Peyer's patch (tissue), 4 donors: ENCODE measurements at places on chromosomes 6 and 20.
A peak's percentile ranks its signal among the peaks of the same experiment; 100 is the strongest.

- DNase-seq, result peak; percentile 30
These were observed 78.4 kb downstream of the GMPR start for GRCh38 chr6:16316741-16317251.

DNA sequence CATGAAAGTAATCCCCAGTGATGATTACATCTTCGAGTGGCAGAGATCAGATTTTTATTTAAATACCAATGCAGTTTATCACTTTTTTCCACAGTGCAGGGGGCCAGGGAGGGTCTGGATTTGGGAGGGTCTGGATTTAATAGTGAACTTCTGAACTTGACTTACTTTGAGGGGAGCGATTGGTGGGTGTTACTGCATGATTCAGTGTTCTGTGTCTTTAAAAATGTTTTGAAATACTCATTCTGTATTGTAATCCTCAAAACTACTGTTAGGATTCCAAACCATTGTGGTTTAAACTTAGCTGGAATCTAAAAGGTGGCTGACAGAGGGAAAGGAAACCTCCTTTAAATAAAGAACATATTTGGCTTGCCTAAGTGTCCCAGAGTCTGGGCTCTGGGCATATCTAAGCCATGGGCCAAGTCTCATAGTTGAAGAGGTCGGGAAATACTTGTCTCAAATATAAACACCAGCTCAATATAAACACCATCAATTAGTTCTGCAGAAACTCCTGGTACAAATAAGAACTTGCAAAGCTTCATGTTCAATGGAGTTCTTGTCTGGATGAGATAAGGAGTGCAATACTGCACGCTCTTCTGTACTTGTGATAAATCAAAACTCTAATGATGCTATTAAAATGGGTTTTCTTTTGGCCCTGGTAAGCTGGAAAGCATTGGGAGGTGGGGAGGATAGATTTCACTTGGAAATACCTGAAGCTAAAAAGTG lies 14.4 kb downstream of the JARID2 start:
- no peak for DNase-seq

- DNase-seq, result no peak
These were observed 20.5 kb downstream of the LAMA4 start for GRCh38 chr6:112233847-112234246.

DNA sequence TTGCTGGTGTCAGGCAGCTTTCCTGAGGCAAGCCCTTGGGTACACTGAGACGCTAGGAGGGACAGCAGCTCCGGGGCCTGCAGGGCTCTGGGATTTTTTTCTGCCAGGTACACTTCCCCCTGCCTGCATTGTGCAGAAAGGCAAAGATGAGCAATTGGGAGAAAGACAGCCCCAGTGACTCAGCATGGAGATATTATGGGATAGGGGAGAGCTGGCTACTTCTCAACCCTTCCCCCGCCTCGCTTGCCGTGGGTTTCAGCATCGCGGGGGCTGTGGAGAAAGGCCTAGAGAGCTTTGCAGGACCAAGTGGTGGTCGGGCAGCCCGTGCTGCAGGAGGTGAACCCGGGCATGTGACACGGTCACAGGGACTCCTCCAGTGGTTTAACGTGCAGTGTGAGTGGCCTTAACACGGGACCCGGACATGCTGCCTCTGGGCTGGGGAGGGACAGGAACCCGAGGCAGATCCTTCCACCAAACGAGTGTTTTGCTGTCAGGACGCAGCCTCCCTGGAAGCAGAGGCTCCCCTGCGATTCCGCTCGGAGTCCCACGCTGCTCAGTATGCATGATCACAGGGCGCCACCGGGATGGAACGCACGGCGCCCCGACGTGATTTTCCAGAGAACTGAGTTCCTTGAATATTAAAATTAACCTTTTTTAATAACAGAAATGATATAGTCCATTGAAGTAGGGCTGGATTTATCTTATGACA lies 139.9 kb downstream of the CDH4 start:
- DNase-seq, result no peak

DNA sequence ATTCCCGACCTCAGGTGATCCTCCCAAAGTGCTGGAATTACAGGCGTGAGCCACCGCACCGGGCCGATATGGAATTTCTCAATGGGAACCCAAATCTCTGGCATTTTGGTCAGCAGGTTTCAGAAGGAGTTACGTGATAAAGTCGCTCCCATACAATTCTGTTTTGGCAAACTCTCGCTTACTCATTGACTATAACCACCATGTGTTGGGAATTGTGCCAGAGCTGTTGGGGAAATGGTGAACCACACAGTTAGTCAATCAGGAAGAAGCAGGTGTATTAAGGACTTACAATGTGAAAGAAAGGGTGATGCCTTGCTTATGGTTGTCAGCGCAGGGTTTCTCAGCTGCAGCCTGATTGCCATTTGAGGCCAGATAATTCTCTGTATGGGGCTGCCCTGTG lies 410.5 kb downstream of the QKI start:
- DNase-seq, result no peak

GRCh38 chr6:44787254-44787834 lies 399.8 kb downstream of the CDC5L start:
- DNase-seq, result no peak

DNA sequence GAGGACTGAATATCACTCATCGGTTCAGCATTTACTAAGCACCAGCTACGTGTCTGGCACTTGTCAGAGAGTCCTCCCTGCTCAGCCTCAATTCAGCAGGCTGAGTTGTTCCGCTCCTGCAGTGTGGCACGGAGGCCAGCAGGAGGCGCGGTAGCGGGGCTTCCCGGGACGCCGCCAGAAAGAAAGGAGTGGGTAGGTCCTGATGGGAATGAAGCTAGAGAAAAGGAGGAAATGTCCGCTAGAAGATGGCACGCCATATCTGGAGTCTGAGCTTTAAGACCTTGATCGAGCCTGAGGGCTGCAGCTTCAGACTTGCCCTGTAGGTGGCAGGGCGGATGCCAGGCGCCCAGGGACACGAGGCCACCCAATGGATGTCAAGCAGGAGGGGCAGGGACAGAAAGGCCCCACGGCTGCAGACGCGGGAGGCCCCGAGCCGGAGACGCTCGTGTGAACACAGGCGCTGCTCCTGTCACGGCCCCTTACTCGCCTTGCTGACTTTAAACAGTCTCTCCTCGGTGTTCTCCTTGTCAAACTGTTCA lies 18.7 kb downstream of the SERPINB6 start:
- DNase-seq, result peak; percentile 57

- no peak for DNase-seq
These were observed 61.6 kb downstream of the MTFR2 start for GRCh38 chr6:136188486-136188885.

DNA sequence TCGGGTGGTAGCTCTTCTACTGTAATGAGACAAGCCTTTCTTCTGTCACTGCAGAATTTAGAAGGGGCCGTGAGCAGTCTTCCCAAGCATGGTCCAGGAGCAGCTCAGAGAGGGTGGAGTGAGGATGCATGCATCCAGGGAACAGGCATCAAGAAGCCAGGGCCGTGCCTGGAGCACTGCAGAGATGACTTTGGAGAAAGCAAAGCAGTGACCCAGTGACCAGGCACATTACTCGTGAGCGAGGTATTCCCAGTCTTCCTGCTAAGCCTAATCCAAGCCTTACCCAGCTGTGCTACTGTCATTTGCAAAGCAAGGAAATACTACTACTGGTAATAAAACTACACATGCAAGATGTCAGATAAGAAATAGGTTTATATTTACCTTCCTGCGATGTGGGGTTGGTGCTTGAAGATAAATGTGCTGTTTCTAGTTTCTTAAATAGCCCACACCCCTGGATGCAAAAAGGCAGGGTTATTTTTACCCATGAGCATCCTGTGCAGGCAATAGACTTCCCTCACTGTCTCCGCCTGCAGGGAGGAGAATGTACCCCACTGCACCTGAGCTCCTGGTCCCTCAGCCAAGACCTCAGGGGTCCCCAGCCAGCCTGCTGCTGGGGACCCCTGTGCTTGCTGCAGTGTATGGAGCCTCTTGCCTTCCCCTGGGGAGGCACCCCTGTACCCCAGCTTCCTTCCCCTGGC lies 62.9 kb downstream of the SSR1 start:
- DNase-seq, result no peak

DNA sequence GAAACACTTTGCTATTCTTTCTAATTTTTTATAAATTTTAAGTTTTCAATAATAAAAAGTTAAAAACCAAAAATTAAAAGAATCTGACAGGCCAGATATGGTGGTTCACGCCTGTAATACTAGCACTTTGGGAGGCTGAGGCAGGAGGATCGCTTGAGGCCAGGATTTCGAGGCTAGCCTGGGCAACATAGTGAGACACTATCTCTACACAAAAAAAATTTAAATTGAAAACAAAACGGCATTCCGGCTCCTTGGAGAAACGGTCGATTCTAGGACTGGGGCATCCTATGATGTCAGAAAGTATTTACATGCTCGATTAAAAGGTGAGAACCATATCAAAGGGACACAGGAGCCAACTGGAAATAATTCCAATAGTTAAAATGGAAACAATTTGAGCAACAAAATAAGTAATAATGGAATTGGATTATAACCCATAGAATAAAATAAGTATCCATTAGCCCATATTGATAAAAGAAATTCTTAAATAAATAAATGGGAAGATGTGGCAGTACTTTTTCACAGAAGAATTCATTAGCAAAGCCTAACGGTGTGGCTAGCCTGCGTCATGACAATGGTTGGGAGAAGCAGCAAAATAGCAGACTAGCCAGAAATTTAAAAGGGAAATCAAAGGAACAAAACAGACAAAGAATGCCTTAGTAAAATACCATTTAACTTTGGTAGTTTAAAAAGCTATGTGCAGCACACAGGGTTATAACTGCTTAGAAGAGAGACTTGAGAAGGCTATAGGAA lies 21.3 kb downstream of the HLA-E start:
- DNase-seq, result no peak

GRCh38 chr20:38554986-38555385 lies 26.0 kb upstream of the ADIG start:
- no peak for DNase-seq

GRCh38 chr6:161001421-161001820 lies 9.9 kb downstream of the MAP3K4 start:
- DNase-seq, result no peak

GRCh38 chr6:3753228-3753835 lies 1.8 kb upstream of the PXDC1 start:
- DNase-seq, result no peak
